ENCODE measurements at places on chromosomes 3 and 15.

DNA sequence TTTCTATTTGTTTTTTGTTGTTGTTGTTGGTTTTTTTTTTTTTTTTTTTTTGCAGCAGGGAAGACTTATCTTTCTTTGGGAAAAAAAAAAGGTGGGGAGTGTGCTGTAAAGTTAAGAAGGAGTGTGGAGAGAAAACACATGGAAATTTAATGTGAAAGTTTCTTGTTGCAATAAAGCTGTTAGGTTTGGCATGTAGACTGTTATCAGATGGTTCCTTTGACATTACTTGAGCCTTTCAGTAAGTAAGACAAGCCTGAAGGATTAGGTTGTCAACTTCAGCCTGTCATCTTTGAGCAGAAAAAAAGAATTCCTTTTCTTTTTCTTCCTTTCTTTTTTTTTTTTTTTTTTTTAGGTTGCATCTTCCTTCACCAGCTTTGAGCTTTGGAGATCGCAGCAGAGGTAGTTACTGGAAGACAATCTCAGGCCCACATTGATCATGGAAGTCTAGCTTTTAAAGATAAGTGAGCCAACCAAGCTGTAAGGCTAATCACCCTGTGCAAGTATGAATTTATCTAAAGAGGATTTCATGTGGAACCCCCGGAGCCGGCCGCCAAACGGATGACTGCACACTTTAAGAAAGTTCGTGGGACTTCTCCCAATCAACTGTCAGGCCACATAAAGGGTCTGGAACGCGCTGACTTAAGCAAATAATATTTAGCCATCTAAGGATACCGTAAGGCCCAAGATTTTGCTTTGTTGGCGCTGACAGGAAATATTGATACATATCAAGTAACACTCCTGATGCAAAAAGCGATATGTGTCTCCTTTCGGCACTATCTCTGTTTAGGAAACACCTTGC is 1040.1 kb upstream of the NR2F2 start:
- DNase-seq = no peak

- no peak for DNase-seq
Measured at GRCh38 chr3:149660462-149660861, 2.6 kb upstream of the WWTR1 start.

DNA sequence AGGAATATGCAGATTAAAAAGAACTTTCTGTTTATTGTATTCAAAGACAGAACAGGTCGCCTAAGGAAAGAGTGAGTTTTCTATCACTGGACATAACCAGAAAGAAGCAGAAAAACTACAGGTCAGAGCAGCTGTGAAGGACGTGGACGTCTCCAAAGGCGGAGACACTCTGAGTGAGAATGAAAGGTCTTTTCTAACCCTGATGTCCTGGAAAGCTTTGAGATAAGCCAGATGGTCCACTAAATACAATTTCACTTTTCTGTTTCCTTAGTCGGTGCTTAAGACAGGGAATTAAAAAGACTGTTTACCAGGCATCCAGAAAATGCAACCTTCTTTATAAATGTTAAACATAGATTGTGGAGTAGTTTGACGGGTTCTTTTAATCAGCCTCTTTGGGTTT is 360.4 kb downstream of the FGF12 start:
- no peak for DNase-seq

DNA sequence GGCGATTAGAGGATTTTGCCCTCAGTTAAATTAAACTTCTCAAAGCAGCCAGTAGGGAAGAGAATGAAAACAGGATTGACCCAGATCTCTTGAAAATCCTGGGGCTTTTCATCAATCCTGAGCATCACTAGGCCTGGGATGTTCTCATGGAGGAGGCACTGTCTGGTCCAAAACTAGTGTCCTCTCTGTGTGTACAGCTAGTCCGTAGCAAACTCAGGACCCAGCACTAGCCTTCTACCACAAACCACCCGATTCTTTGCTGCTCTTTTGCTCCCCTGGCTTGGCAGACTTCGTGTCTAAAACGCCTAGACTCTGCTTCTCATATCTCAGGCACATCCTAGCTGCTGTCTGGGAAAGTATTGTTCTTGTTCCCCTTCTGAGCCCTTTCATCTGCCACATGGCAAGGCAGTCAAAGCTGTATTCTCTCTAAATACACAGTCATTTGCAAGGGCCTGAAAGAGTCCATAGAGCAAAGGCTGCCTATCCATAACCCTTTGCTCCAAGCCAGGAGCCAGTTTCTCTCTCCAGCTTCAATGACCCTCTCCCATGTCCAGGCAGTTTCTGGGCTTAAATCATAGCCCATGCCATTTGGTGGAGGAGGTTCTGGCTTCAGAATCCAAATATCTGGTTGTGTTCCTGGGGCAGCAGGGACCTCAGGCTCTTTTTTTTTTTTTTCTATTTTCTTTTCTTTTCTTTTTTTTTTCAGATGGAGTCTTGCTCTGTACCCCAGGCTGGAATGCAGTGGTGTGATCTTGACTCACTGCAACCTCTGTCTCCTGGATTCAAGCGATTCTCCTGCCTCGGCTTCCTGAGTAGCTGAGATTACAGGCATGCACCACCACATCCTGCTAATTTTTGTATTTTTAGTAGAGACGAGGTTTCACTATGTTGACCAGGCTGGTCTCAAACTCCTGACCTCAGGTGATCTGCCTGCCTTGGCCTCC is 52.4 kb downstream of the CDC25A start:
- no peak for DNase-seq

GRCh38 chr15:39598186-39598850 is 17.4 kb downstream of the THBS1 start:
- no peak for DNase-seq

GRCh38 chr15:64816452-64816851 is 9.0 kb downstream of the PIF1 start:
- DNase-seq = no peak

DNA sequence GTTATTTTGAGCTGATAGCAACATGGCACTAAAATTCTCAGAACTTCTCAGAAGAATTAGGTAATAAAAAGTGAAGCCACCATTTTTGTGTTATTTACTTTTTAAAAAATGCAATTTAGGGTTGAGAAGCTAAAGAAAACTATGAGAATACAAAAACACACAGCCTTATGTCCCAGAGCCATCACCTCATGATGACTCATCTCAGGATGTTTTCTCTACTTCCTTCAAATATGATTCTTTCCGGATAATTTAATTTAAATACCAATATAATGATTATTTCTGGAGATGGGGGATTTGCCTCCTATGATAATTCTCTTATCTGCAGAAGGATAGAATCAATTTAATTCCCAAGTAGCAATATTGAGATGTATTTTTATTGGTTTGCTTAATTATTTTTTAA is 105.6 kb upstream of the BFSP2 start:
- DNase-seq = no peak

DNA sequence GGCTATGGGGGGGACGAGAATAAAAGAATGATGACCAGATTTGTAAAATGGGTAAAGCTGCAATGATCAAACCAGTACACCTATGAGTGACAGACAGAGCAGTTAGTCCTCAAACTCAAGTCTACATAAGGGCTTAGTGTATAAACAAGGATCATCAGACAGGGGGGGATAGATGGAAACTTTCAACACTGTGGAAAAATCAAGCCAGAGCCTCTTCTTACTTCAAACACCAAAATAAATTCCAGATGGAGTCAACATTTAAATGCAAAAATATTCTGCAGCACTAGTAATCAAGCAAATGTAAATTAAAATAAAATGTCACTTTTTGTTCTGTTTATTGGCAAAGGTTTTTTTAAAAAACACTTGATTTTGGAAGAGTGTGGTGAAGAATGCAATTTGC is 205.9 kb upstream of the RGMA start:
- no peak for DNase-seq

DNA sequence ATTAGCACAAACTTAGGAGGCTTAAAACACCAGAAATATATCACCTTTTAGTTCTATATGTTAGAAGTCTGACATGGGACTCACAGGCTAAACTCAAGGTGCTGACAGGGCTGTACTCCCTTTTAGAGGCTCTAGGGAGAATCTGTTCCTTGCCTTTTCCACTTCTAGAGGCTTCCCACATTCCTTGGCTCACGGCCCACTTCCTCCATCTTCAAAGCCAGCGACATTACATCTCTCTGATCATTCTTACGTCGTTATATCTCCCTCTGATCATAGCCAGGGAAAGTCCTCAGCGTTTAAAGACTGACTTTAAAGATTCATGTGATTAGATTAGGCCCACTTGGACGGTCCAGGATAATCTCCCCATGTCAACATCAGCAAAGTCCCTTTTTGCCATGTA is 166.3 kb downstream of the GREM1 start:
- no peak for DNase-seq

GRCh38 chr3:100006570-100007271 is 107.6 kb downstream of the FILIP1L start:
- DNase-seq = no peak

DNA sequence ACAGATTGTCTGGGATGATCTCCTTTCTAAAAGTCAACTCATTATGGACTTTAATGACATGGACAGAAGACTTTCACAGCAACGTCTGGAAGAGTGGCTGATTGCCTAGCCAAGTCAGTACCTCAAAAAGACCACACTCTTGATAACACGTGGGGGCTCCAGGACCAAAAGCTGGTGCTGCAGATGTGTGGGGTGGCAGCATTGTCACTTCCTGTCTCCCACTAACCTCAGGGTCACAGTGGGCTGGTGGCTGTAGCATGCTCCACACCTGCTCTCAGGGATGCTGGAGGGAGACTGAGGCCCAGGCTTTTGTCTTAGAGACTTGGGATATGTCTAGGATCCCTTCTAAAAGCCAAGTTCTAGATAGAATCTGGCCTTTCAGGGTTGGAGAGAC is 118.1 kb downstream of the APBA2 start:
- DNase-seq = no peak

DNA sequence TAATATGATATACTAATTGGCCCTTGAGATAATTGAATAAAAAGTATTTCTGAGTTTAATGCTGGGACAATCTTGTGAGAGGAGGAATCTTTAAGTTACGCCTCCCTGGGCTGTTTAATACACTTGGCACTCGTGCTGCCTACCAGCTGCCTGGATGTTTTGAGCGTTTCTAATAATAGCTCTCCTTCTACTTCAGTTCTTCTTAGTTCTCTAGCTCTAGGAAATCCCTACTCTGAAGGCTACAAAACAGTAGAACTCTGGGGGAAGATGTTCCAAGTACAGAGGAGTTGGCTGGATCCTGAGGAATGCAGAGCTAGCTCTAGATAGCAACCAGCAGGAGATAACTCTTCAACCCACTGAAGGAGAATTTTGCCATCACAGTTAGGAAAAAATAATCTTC is 3.5 kb downstream of the NAALADL2 start:
- no peak for DNase-seq

DNA sequence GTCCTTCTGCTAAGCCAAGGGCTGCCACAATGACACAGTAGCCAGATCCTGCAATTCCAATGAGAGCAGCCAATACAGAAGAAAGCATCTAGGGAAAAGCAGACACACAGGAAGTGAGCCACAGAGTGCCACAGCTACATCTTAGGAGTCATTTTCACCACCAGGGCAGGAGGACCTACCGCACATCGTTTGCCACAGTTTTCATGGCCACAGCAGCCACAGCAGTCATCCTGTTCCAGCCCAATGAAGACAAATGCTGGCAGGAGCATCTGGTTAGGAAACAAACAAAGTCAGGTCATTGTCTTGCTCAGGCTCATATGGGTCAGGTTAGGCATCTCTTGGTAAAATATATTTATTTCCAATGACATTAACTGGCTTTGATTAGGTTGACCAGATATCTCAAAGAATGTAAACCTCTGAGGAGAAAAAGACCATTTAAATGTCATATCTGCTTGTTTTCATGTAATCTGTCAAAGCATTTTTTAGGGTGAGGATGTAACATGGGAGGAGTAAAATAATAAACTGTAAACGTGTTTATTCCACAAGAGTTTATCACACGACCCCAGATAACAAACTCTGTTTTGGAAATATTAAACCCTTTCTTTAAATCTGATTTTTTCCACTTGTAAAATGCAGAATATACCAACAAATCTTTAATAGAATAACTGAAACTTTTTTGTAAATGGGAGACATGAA is 1.8 kb downstream of the TM4SF1 start:
- DNase-seq = no peak

GRCh38 chr3:46070595-46071093 is 43.4 kb upstream of the XCR1 start:
- DNase-seq = no peak

DNA sequence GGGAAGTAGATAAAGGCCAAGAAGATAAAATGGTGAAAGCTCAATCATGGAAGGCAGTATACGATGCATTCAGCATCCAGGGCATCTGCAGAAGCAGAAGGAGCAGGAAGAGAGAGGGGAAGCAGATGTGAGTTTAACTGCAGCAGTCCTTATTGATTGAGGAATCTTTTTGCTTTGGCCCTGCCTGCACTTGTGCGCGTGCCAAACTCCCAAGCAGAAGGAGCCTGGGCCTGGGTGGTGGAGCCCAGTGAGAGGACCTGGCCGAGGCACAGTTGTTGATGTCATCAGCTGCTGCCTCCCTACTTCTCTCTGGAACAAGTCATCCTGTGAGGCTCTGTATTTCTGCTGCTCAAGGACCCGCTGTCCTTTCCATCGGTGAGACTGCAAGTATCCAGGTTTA is 65.5 kb upstream of the ROPN1 start:
- no peak for DNase-seq

DNA sequence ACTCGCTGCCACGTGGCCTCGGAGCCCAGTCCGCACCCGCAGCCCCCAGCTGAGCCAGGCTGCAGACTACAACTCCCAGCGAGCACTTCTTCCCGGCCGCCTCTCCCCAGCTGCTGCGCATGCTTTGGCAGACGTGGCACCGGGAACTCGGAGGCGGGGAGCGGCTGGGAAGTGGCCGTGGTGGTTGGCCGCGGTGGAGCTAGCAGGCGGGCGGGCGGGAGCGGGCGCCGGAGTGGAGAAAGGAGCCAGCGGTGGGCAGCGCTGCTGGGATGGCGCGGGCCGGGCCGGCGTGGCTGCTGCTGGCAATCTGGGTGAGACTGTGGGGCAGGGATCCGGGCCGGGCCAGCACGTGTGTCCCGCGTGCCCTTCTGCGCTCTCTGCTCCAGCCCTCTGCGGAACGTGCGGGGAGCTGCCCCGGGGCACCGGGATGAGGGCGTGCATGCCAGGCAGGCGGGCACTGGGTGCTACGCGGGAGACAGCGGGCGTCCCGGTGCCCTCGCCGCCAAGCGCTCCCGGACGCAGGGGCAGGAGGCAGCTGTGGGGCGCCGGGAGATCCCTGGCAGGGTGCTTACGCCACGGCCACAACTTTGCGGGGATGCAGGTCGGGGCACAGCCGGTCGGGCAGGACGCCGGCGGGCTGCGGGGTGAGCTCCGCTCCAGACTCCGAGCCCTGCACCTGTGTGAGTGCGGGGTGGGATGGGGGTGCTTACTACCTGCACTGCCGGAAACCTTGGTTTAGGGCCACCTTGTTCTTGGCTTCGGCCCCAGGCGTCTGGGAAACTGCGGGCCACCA is at the start of gene PDIA5:
Gene PDIA5 (plus strand): TSS at position 130 of the 793 bp plus-strand sequence. CDS start 140 bp downstream, at position 270.
- peak; percentile 97 for DNase-seq

- no peak for DNase-seq
Measured at GRCh38 chr3:155078711-155079467, 1.2 kb upstream of the MME start.

DNA sequence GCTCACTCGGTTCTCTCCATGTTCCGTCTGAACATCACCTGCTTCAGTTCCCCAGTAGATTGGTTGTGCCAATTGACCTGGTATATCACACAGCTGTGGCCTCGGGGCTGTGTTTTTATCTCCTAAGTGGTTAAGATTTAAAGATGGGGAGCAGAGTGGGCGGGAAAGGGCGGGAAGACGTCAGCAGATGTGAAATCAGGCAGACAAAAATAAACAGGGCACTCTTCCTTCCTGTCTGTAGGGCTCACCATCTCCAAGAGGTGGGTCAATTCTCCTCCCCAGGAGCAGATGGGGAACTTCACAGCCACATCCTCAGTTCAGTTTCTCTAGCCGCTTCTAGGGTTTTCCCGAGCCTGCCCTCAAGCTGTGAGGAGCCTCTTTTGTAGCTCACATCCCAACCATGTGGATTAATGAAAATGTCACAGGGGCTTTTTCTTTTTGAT is 26.8 kb upstream of the LIMD1 start:
- no peak for DNase-seq
